ENCODE measurements at places on chromosomes 12 and 14.

DNA sequence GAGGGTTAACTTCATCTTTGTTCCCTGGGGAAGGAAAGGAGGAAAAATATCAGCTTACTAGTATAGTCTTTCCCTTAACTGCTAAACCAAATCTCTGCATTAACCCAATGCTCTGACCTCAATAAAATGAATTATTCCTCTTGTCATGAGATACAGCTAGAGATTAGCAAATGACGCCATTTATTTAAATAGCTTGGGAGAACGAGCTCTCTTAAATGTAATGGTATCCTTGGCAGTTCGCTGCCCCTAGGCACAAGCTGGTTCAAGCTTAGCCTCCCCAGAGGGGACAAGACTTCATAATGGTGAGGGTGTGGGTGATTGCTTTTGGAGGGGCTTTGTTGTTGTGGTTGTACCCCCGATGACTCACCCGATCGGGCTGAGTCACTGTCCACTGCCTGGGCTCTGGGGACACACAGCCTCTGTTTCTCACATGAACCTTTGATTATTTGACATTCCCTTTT is 19.6 kb downstream of the FNTB start:
- no peak for ATAC-seq

DNA sequence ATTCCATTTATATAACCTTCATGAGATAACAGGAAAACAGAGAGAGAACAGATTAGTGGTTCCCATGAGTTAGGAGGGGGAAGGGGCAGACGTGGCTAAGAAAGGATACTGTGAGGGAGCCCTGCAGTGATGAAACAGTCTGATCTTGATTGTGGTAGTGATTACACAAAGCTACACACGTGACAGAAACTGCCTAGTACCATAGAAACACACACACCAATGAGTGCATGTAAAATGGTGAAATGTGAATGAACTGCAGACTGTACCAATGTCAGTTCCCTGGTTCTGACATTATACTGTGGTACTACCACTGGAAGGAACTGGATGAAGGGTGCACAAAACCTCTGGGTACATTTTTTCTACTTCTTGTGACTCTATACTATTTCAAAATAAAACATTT is 36.9 kb downstream of the NRDE2 start:
- no peak for ATAC-seq

GRCh38 chr14:87018294-87018693 is 974.7 kb downstream of the GALC start:
- ATAC-seq: no peak

DNA sequence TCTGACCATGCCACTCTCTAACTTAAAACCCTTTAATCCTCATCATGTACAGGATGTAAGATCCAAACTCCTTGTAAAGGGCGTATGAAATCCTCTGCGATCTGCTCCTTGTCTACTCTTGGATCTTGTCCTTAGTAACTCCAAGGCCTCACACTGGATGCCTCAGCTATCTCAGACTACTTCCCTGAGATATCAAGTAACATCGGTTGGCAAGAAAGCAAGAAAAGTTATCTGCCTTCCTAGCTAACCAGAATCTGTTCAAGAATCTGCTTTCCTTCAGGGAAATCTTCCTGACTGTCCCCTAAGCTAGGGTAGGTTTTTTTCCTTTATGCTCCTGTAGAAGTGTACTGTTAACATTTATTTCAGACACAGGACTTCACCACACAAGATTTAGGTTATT is 82.6 kb downstream of the TAOK3 start:
- ATAC-seq: peak; percentile 98

DNA sequence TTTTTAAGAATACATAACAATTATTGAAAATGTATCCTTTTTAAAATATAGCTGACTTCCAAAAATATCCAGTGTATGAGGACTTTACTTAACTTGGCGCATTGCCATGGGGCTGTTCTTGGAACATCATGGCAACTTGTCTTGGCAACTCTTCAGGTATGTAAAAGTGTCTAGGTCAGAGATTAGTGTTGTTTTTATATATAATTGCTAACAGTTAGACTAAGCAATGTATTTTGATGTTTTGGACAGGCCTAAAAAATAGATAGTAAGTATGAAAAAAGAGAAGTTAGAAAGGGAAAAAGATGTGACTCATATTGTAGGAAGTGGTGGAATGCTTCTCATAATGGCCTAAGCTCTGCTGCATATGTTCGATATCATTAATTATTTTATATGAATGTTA is 70.9 kb downstream of the MON2 start:
- peak; percentile 83 for ATAC-seq

- 0 out of 3 replicates have a peak, but pooled peaks have one; percentile 20 for ATAC-seq
Observed at GRCh38 chr14:36605506-36605857, 23.1 kb upstream of the NKX2-8 start.

DNA sequence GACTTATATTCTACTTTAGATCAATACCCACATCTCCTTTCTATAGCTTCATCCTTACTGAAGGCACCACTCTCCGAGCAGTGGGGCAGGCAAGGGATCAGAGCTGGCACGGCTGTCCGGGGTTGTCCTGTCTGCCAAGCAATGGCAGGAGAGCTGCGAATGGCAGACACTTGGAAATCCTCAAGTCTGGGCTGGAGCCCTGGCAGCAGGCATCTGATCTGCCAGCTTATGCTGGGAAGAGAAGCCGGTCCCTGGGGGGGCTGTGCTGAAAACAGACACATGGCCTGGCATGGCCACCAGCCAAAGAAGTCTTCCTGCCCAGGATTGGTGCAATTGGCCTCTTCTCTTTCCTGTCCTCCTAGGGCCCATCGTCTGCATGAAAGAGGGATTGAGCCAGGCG is 280.2 kb upstream of the PWP1 start:
- no peak for ATAC-seq

GRCh38 chr12:6894321-6894720 is 10.3 kb upstream of the LRRC23 start:
- no peak for ATAC-seq

DNA sequence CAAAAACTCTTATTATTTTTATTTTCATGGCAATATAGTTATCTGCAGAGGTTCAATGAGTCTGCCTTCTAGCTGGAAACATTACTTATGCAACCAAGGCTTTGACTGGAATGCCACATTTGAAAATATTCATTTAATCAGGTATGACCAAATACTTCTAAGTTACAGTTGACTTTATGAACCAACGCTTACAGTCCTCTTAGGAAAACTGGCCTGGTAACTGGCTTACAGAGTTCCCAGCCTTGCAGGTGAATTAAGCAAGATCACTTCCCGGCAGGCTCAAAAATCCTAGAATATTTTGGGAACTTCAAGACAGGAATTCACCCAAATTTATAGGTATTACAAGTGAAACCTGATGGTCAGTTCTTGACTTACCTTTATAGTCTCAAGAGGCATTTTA is 12.3 kb downstream of the LRP6 start:
- no peak for ATAC-seq

- no peak for ATAC-seq
Observed at GRCh38 chr12:129885287-129885686, 18.5 kb downstream of the TMEM132D start.

DNA sequence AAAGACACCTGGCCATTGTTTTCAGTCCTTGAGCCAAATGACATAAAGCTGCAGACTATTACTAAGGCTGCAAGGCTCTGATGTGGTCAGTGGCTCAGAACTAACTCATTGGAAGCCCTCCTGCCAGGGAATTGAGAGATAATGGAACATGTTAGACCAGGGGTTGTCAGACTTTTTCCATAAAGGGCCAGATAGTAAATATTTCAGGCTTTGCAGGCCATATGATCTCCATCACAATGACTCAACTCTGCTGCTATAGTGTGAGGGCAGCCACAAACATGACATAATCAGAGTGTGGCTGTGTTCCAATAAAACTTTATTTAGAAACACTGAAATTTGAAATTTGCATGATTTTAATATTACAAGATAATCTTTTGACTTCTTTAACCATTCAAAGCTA is 140.3 kb downstream of the TMEM30B start:
- no peak for ATAC-seq

DNA sequence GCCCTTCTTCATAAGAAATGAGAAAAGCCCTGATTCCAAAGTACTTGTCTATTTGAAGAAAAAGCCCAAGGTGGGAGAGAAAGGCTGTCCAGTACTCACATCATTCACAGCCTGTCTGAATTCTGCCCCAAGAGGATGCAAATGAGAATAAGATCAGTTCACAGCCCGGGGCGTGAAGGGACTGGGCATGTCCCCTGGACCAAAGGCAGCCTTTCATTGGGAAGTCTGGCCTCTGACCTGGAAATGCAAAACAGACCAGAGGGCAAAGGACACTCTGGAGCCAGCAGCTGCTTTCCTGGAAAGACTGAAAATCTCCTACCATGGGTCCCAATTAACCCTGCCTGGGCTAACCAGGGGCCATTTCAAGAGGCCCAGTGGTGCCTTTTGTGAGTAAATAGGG is 191.2 kb upstream of the PELI2 start:
- no peak for ATAC-seq

GRCh38 chr12:26198742-26199141 is 3.4 kb downstream of the SSPN start:
- ATAC-seq: peak; percentile 62

- ATAC-seq: no peak
Observed at GRCh38 chr14:59150990-59151389, 37.5 kb upstream of the DAAM1 start.

- peak; percentile 51 for ATAC-seq
Observed at GRCh38 chr12:62332598-62332997, 72.4 kb downstream of the USP15 start.

- no peak for ATAC-seq
Observed at GRCh38 chr12:39314547-39314946, 128.4 kb downstream of the KIF21A start.

- ATAC-seq: no peak
Observed at GRCh38 chr14:94394025-94394493, 5.7 kb upstream of the SERPINA1 start.

DNA sequence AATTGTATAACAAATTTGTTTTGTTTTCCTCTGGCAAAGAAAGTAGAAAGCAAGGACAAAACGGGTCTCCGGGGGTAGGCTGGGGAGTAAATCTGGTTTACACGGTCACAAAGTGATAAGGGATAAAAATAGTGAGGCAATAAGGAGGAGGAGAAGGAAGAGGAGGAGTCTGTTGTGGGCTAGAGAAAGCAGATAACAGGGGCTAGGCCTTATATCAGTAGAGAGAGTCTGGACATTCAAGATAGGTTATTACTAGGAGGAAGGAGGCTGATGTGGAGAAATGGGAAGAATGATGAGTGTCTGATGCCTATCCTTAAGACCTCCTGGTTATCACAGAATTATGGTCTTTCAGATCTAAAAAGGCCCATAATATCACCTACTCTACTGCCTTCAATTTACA is 83.2 kb upstream of the SSTR1 start:
- no peak for ATAC-seq

- no peak for ATAC-seq
Observed at GRCh38 chr12:52892207-52892852, 12.5 kb downstream of the KRT8 start.

DNA sequence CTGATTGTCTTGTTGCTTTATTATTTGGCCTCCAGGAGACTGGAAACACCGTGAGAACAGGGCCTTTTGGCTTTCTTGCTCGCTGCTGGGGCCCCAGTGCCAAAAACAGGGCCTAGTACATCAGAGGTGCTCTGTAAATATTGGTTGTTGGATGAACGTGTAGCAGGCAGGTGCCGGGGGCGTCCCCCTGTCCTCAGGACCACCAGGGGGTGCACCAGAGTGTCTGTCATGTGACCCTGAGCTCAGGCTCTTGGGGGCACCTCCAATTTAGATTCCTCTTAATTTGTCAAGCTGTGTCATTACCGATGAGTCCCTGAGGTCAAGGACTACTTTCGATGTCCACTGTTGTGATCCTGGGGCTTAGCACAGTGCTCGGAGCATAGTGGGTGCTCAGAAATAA is 87.1 kb downstream of the ACACB start:
- no peak for ATAC-seq

DNA sequence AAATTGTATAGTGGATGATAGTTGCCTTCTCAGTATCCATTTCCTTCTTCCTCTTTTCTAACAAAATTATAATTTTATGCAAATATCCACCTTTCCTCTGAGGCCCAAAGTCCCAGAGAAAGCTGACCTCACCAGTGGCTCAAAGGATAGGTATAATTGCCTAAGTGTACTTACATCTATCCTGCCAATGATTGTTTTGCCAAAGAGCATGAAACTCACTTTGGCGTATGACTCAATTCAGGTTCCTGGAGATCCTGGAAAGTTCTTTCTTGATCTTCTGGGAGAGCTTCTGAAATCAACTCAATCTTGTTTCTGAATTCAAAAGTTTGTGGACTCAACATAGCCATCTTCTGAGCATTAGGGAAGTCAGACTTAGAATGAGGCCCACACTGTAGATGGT is 10.5 kb upstream of the RBM25 start:
- ATAC-seq: no peak

GRCh38 chr14:82565825-82566224 is 1032.2 kb upstream of the SEL1L start:
- ATAC-seq: no peak

- ATAC-seq: no peak
Observed at GRCh38 chr14:35988972-35989690, 163.0 kb downstream of the BRMS1L start.

DNA sequence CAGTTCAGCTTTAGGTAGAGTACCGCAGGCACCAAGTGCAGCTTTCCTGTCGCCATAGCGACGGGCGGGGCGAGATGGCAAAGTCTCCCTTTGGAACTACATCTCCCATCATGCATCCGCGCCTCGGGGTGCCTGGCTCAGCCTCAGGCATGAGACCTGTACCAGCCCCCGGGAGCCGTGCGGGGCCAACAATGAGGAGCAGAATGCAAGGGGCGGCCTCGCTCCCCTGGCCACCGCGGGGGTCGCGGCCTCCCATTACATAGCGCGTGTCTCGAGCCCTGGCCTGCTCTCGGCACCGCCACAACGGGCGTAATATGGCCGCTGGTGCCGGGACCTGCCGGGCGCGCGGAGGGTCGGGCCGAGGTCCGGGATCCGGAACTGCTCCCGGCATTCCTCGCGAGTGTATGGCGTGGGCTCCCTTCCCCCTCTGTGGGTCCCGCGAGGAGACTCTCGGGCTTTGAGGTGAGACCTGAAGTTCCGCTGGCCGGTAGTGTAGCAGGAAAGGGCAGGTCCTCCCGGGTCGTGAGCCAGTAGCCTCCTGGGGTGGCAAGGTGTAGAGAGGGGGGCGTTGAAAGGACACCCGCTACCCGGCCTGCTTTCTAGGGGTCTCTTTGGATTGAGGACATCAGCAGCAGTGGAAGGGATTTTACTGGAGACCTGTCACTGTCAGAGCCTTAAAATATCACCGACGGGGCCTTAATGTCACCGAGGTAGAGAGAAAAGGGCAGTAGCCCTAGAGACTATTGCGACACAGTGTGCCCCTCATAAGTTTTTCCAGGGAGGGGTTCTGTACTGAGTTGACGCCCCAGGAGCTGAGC is at the start of gene THTPA:
Gene THTPA, plus strand, starts transcription at position 390 of the 818 bp plus-strand sequence. CDS start 487 bp downstream, outside the sequence.
- ATAC-seq: peak; percentile 88

DNA sequence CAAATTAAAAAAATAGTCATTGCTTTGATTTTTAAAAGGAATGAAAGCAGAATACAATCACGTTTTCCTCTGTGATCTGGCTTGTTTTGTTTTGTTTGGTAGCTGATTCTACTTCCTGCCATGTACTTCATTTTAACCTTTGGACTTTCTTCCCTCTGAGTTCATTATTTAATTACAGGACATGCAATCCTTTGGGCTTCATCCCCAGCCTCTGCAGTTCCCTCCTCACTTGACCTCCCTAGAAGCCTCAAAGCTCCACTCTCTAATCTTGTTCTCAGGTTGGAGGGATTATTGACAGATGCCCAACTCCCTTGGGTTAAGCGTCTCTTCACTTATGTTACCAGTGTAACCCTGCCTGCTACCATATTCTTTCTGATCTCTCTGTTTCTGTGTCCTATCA is 967.9 kb upstream of the SEL1L start:
- no peak for ATAC-seq
